ENCODE measurements at places on chromosomes 2 and 18.

DNA sequence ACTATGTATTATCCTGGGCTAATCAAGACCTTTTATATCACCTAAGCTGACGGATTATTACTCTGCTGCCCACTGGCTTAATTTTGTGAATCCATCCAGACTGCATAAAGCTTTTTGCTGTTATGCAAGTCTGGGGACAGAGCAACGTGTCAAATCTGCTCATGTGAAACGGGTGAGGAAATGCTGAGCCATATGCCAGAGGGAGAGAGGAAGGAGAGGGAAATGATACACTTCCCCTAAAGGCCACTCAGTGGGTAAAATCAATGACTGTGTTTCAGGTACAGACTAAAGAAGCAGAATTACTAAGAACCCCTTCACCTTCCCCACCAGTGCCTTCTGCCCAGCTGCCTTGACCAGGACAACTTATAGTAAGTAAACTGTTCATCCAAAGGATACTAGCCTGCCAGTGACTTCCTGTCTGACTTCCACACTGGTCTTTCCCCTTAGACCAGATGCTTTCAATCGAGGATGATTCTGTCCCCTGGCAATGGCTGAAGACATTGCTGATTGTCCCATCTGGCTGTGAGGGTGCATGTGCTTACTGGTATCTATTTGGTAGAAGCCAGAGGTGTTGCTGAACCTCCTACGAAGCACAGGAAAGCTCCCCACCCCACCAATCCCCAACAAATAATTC is 43.0 kb downstream of the STAT1 start:
- peak overlapping the region; percentile 54 for H3K27ac ChIP-seq
- peaks cover 15% of the 10 kb centered on the region for H3K4me1 ChIP-seq
- no peak overlapping the region for H3K4me3 ChIP-seq
- H3K36me3 ChIP-seq, result peaks cover 53% of the 10 kb centered on the region
- H3K27me3 ChIP-seq, result no peaks in the 10 kb centered on the region
- no peak for DNase-seq

GRCh38 chr2:27566628-27567027 is 16.2 kb upstream of the ZNF512 start:
- DNase-seq, result no peak
- H3K27ac ChIP-seq, result no peak overlapping the region
- peaks cover 38% of the 10 kb centered on the region for H3K27me3 ChIP-seq

GRCh38 chr2:158718196-158718585 is 76.9 kb upstream of the DAPL1 start:
- peaks cover 10% of the 10 kb centered on the region for H3K36me3 ChIP-seq
- peaks cover 18% of the 10 kb centered on the region for H3K27me3 ChIP-seq
- H3K27ac ChIP-seq, result no peak overlapping the region
- DNase-seq, result no peak

DNA sequence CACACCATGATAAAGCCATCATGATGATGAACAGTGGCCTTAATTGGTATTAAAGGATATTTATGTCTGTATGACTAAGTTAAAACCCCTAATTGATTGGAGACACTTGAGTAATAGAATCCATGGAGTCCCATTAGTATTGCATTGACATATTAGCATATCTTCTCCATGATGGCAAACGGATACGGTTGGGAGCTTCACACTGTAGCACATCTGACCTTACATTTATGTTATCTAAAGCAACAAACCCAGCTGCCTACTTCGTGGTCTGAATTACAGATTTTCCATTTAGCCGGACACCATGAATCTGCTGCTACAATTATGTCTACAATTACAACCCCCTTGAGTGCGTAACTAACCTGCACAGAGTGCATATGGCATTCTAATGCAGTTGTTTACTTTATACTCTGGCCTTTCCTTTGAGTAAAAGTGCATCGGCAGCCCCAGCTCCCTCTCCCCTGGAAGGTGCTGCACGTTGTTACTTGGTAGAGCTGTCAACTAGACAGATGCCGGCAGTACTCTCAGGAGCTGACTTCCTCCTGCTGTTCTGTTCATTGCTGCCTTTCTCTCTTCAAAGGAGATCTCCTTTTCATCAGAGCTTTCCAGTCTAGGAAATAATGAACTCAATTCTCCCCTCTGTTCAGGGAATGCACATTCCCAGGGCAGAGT is 92.1 kb downstream of the LRRC30 start:
- no peak for DNase-seq
- no peak overlapping the region for H3K27ac ChIP-seq
- H3K36me3 ChIP-seq, result no peaks in the 10 kb centered on the region
- H3K4me1 ChIP-seq, result no peaks in the 10 kb centered on the region
- H3K27me3 ChIP-seq, result no peaks in the 10 kb centered on the region
- H3K4me3 ChIP-seq, result no peak overlapping the region

- no peaks in the 10 kb centered on the region for H3K36me3 ChIP-seq
- H3K27ac ChIP-seq, result peak overlapping the region; percentile 95
- DNase-seq, result no peak
- no peaks in the 10 kb centered on the region for H3K27me3 ChIP-seq
- H3K4me3 ChIP-seq, result peak overlapping the region; percentile 90
Observed at GRCh38 chr2:73072129-73072395, 550 bp upstream of the SFXN5 start.

- H3K4me1 ChIP-seq, result peaks cover 65% of the 10 kb centered on the region
- H3K4me3 ChIP-seq, result no peak overlapping the region
- no peaks in the 10 kb centered on the region for H3K27me3 ChIP-seq
- no peak for DNase-seq
- H3K36me3 ChIP-seq, result peaks cover 6% of the 10 kb centered on the region
Observed at GRCh38 chr2:234450431-234451124, 46.3 kb downstream of the ARL4C start.

DNA sequence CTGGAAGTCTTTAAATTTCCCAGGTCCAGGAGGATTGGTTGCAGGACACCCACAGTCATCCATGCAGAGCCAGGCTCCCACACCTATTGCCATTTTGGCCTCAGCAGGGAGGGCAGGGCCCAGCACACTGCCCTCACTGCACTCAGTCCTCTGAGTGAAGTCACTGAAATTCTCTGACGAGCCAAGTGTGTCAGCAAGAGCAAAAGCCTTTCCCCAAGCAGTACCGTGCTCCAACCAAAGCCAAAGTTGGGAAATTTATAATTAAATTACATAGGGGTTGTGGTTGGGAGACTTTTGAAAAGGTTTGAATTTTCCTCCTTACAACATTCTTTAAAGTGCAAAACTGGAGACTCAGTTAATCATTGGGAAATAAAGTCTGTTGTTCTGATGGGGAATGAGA is 98.5 kb upstream of the CD226 start:
- no peak overlapping the region for H3K27ac ChIP-seq
- peaks cover 11% of the 10 kb centered on the region for H3K4me1 ChIP-seq
- H3K27me3 ChIP-seq, result no peaks in the 10 kb centered on the region
- H3K36me3 ChIP-seq, result peaks cover 15% of the 10 kb centered on the region
- no peak for DNase-seq
